ENCODE measurements at places on chromosomes 4 and X.

- DNase-seq: peak; percentile 38
Measured at GRCh38 chr4:101104312-101105052, 242.8 kb downstream of the PPP3CA start.

DNA sequence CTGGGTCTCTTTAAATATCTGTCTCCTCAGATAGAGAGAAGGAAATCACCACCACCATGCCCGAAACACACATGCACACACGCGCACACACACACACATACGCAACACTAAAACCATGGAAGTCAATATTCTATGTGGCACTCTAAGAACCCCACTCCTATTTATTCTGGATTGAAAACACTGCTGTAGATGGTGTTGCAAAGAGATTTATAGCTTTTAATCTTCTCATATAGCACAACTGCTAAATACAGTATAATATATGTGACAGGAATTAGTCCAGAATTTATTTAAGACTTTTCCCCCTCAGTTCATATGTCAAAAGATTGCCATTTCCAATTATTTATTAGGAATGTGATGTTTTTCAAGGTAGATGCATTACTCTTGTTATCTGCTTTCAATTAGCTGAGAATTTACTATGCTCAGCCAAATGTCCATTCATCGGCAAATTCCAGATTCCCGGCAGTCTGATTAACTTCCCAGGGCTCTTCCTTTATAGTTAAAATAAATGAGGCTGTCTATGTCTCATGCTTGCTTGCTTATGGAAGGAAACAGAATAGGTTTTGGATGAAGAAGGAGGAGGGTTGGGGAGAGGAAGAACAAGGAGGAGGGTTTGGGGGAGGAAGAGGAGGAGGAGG lies 115.4 kb upstream of the NDP start:
- no peak for DNase-seq

GRCh38 chr4:36337665-36338185 lies 56.3 kb downstream of the DTHD1 start:
- no peak for DNase-seq

GRCh38 chr4:185275501-185275900 lies 66.1 kb downstream of the SNX25 start:
- DNase-seq: no peak

DNA sequence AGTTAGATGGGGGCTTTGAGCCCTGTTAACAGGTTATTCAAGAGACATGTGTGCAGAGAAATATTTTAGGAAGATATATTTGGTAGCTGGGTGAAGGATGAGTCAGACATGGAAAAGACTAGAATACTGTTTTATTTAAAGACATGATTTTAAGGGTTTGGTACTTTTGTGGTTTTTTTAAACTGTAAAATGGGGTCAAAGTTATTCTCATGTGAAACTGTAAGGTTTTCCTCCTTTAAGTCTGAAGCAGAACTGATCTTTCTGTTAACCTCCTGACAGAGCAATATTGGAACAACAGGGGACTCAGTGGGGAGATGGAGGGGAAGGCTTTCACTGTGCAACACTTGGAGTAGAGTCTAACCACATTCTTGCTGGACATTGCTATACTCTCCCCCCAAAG lies 112.4 kb upstream of the LSM6 start:
- no peak for DNase-seq

GRCh38 chrX:29315931-29316330 lies 728.7 kb downstream of the IL1RAPL1 start:
- DNase-seq: peak; percentile 72

DNA sequence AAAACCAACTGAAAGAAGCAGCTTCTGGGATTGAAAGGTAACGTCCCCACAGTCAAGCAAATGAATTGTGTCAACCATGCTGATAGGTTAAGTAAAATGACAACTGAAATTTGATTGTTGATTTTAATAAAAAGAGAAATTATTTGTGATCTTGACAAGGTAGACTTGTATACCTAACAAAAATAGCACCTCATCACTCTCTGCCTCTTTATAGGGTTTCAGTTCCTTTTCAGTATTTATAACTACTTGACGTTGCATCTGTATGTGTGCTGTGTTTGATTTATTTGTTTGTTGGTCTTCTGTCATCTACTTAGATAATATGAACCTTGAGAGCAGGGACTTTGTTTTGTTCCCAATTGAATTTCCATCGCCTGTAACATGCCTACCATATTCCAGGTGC lies 7.9 kb upstream of the PPP3CA start:
- DNase-seq: no peak

All from HAP-1 (cell line).